Smooth muscle cell of trachea (primary cell): ENCODE measurements at places on chromosomes 3 and 15. TPM values are rescaled to one million over a fixed set of nuclear protein-coding genes. Genes with fewer than 3 reads are reported as not detected.

SOX2 gene
- 0.15 TPM in 1 of 2 replicates, not detected in the other for total RNA-seq

ALS2CL gene
- total RNA-seq: 0.87 and 2.5 TPM in 2 replicates

LYZL4 gene
- not detected in 2 replicates for total RNA-seq

GPR176 gene
- total RNA-seq: 103 and 182 TPM in 2 replicates

GATM gene
- total RNA-seq: 0.17 and 0.44 TPM in 2 replicates

ONECUT1 gene
- not detected in 2 replicates for total RNA-seq

EHD4 gene
- total RNA-seq: 20.8 and 22.8 TPM in 2 replicates

ROBO1 gene
- total RNA-seq: 48.6 and 67.2 TPM in 2 replicates

TRAT1 gene
- not detected in 2 replicates for total RNA-seq

SLC35G2 gene
- total RNA-seq: 11.4 and 15.3 TPM in 2 replicates

CYP1A2 gene
- not detected in 2 replicates for total RNA-seq

RLBP1 gene
- total RNA-seq: not detected in 2 replicates

GP5 gene
- total RNA-seq: 0.17 TPM in 1 of 2 replicates, not detected in the other

WDR76 gene
- total RNA-seq: 4.1 and 24.7 TPM in 2 replicates

PRTG gene
- 1.6 and 1.7 TPM in 2 replicates for total RNA-seq

LIPC gene
- 1.3 and 1.6 TPM in 2 replicates for total RNA-seq

ACTRT3 gene
- 4.8 and 5.4 TPM in 2 replicates for total RNA-seq

UQCC5 gene
- 2.6 and 20.4 TPM in 2 replicates for total RNA-seq

CAMK2N2 gene
- total RNA-seq: not detected in 2 replicates

SLC15A2 gene
- under 0.01 and 0.50 TPM in 2 replicates for total RNA-seq

WDR93 gene
- total RNA-seq: not detected in 2 replicates

DAZL gene
- not detected in 2 replicates for total RNA-seq

EOMES gene
- under 0.01 TPM in 1 of 2 replicates, not detected in the other for total RNA-seq

EPHA3 gene
- total RNA-seq: 1.5 and 3.3 TPM in 2 replicates

ABI3BP gene
- total RNA-seq: 12.9 and 21.2 TPM in 2 replicates

BHLHE40 gene
- 6.3 and 22.7 TPM in 2 replicates for total RNA-seq

LINGO1 gene
- not detected in 2 replicates for total RNA-seq

RGMA gene
- total RNA-seq: 4.6 and 5.4 TPM in 2 replicates

PDE8A gene
- total RNA-seq: 25.0 and 30.1 TPM in 2 replicates

LRTM1 gene
- not detected in 2 replicates for total RNA-seq

A4GNT gene
- total RNA-seq: not detected in 2 replicates

GHRL gene
- total RNA-seq: 0.29 TPM in 1 of 2 replicates, not detected in the other

VILL gene
- total RNA-seq: 8.0 and 8.3 TPM in 2 replicates

CYP8B1 gene
- total RNA-seq: not detected in 2 replicates

BFSP2 gene
- total RNA-seq: not detected in 2 replicates

KLHL40 gene
- not detected in 2 replicates for total RNA-seq

LSMEM2 gene
- 0.17 TPM in 1 of 2 replicates, not detected in the other for total RNA-seq

TNNC1 gene
- total RNA-seq: 0.66 TPM in 1 of 2 replicates, not detected in the other

GLDN gene
- 35.1 and 127 TPM in 2 replicates for total RNA-seq

GMNC gene
- total RNA-seq: under 0.01 TPM in 1 of 2 replicates, not detected in the other

SH3GL3 gene
- 0.17 and 0.29 TPM in 2 replicates for total RNA-seq

BTLA gene
- under 0.01 TPM in 1 of 2 replicates, not detected in the other for total RNA-seq

CCDC54 gene
- total RNA-seq: not detected in 2 replicates

NOX5 gene
- total RNA-seq: 0.58 and 0.83 TPM in 2 replicates

CCRL2 gene
- 0.29 and 0.83 TPM in 2 replicates for total RNA-seq

TGM4 gene
- not detected in 2 replicates for total RNA-seq

NEK10 gene
- 38.5 and 54.3 TPM in 2 replicates for total RNA-seq
